ENCODE measurements at places on chromosomes 4 and X.

GRCh38 chr4:175386776-175387507, 425.1 kb downstream of the GPM6A start:
- DNase-seq: no peak

- no peak for DNase-seq
Measured at GRCh38 chrX:150161193-150161592, 201.9 kb upstream of the MAMLD1 start.

DNA sequence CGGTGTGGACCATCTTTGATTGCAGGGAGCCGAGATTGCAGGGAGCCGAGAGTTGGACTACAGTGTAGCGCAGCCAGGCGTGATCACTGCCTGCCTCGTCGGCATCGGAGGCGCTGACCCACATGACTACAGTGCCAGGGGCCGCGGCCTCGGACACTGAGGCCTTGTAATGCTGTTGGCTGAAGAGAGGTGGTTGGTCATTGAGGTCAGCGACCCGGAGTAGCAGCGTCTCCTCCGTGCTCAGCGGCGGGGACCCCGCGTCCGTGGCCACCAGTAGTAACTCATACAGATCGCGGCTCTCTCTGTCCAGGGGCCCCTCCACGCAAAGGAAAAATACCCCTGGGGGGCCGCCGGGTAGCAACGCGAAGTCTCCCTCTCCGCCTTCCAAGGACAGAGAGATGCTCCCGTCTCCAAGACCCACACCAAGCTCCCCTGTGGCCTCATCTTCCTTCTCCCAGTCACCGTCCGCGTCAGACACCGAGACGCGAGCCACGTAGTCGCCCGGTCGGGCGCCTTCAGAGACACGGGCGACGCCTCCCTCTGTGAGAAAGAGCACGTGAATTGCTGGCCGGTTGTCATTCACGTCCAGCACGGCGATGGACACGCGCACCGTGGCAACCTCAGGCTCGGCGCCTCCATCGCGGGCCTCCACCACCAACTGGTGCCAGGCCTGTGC, 1.9 kb downstream of the DCHS2 start:
- no peak for DNase-seq

GRCh38 chr4:17941731-17942130, 79.8 kb downstream of the LCORL start:
- no peak for DNase-seq

GRCh38 chrX:149313871-149314371, 191.2 kb downstream of the IDS start:
- no peak for DNase-seq
